ENCODE measurements at places on chromosomes 6 and 20. TPM values are rescaled to one million over a fixed set of nuclear protein-coding genes. Genes with fewer than 3 reads are reported as not detected.

ABT1 gene
- 11.6 TPM for total RNA-seq

TP53INP2 gene
- 8.0 TPM for total RNA-seq

TCP11 gene
- 0.72 TPM for total RNA-seq

SLC26A8 gene
- total RNA-seq = under 0.01 TPM

MUCL3 gene
- total RNA-seq = not detected

All from osteoblast (primary cell).